Activated effector memory CD4-positive, alpha-beta T cell treated with anti-CD3 and anti-CD28 coated beads, Interleukin-2, amount 50 U/mL, for 16 hours (primary cell): ENCODE measurements at places on chromosomes 5 and 9.

GRCh38 chr9:92648474-92648971 is 21.4 kb downstream of the IPPK start:
- peak; percentile 36 for DNase-seq

- DNase-seq, result no peak
Measured at GRCh38 chr5:67115246-67115645, 81.4 kb downstream of the CD180 start.

GRCh38 chr5:147879784-147880183 is 1.3 kb downstream of the SCGB3A2 start:
- no peak for DNase-seq

GRCh38 chr9:79977074-79977435 is 405.3 kb downstream of the TLE4 start:
- no peak for DNase-seq

DNA sequence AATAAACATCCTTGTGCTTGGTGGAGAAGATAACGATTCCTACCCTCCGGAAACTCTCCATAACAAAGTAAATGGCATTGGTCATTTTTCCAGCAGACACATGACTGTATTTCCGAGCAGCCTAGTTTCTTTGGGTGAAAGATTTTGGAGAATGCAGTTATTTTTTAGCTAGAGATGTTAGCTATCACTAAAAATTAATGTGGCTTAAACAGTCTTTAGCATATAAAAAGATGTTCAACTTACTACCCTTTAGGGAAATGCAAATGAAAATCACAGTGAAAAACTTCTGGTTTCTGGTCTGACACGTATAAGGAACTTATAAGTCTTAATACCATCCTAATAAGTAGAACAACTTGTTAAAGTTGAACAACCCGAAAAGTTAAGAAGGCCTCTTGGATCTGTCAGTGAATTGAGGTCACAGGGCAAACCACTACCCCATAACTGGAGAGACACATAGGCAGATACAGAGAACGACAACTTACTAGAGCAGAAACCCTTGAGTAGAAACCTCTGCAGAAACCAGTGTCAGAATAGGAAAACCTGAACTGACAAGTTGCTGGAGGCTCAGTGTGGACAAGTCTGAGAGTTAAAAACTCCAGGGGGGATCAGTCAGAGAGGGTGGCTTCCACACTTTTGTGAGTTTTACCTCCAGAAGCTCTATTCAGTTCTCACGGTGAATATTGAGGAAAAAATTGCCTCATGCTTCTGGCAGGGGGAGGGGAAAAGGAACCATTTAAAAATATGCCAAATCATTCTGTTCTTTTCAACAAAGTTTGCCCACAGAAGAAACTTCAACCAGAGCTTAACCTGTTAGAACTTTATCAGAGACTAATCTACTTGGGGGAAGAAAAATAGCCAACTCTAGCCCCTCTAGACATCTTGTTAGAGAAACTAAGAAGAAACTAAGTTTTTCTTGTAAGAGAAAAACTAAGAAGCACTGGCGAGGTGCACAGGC is 325.2 kb upstream of the RPS23 start:
- no peak for DNase-seq

- DNase-seq, result no peak
Measured at GRCh38 chr9:26131886-26132285, 453.6 kb upstream of the TUSC1 start.

- no peak for DNase-seq
Measured at GRCh38 chr9:112299514-112299913, 33.9 kb downstream of the PTBP3 start.

DNA sequence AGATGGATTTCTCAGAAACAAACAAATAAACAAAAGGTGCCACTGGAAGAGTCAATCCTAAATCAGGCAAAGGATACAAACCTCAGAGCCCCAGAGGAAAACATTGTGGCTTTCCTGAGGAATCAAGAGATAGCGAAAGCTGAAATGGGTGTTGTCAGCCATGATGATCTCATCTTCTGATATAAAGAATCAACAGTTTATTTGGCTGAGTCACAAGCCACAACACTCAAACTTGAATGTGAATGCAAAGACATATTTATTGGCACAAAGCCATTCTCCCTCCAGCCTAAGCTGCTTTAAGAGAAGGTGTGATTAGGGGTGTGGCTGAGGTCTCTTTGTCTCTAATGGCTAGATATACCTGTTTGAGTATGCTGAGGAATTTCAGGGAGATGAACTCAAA is 73.3 kb upstream of the NREP start:
- DNase-seq, result no peak
